ENCODE measurements at places on chromosomes 3 and 15. TPM values are rescaled to one million over a fixed set of nuclear protein-coding genes. Genes with fewer than 3 reads are reported as not detected.

GPR15 gene
- total RNA-seq = not detected

ITIH4 gene
- total RNA-seq = 2,000 TPM

SHISA5 gene
- total RNA-seq = 40.7 TPM

PRTG gene
- 0.33 TPM for total RNA-seq

NRG4 gene
- not detected for total RNA-seq

LEKR1 gene
- total RNA-seq = 0.67 TPM

GOLGA6A gene
- total RNA-seq = 1.2 TPM

IQCF5 gene
- total RNA-seq = not detected

ADGRG7 gene
- total RNA-seq = 2.1 TPM

PTH1R gene
- total RNA-seq = 7.2 TPM

POMGNT2 gene
- 6.6 TPM for total RNA-seq

OR5H14 gene
- total RNA-seq = not detected

ZCWPW2 gene
- 0.23 TPM for total RNA-seq

Measured in liver (tissue), 10 donors.